Testis (tissue), 5 donors: ENCODE measurements at places on chromosomes 7 and 10. TPM values are rescaled to one million over a fixed set of nuclear protein-coding genes. Genes with fewer than 3 reads are reported as not detected.

The SLC13A1 gene
- not detected for total RNA-seq

- no peak for DNase-seq
Observed at GRCh38 chr10:50809596-50809995, 69.9 kb downstream of the ASAH2B start.

GRCh38 chr10:62590306-62590705 lies 214.2 kb upstream of the ADO start:
- no peak for DNase-seq

GRCh38 chr10:125157505-125157904 lies 2.9 kb downstream of the CTBP2 start:
- DNase-seq: peak; percentile 10

The SMO gene
- 22.8 TPM for total RNA-seq

DNA sequence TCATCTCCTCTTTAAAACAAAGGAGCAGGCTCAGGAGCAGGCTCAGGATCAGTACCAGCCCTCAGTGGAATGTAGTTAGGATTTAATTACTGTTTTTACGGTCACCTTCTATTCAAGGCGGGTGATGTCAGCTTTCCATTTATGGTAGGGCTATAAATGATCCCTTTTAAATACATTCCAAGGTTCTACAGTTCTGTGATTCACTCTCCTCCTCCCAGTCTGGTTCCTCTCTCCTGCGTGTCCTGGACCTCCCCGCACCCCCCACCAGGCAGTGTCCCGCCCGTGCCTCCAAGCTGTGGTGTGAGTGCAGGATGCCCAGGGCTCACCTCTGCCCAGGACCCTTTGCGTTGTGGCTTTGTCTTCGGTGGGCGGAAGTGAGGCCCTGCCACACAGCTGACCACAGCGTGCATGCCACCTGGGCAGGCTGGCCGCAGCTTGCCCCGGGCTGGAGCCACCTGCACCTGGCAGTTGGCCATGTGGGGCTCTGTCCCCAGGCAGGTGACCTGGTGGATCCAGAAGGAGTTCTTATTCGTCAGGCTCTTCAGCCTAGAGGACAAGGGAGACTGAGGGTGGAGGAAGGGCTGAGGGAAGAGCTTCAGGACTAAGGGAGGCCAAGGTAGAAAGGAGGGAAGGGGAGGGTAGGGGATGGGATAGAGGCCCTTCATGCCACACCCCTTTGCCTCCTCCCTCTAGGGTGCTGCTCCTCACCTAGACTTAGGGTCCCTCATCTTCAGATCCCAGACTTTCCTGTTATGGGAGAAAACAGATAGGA lies 9.1 kb downstream of the LOXL4 start:
- no peak for DNase-seq

- no peak for DNase-seq
Observed at GRCh38 chr10:49550563-49550962, 11.6 kb upstream of the ERCC6 start.

DNA sequence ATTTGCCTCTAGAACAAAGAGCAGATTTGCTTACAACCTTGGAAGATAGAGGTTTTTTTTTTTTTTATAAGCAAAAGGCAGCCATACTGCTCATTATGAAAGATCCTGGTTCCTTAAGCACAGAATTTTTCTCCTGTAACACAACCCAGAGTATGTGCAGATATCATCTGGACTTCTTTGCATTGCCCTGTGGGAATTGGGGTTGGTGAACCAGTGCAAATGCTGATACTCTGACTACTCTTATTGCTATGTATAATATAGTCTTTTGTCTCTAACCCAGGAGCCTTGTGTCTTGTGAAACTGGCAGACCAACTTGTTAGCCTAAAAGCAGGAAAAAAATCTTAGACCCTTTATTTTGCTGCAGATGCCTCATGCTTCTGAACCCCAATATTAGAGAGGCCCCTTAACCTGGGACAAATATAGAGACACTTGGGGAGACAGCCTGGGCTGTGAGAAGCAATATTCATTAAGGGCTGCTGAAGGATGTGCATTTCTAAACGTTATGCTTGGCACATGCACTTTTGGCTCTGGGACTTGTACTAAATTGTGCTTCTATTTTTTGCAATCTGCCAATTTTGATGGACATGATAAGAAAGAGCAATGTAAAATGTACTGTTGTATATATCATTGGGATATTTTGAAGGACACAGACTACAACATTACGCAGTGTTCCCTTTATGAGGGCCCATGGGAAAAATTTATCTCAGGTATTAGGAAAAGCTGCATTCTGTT lies 78.9 kb downstream of the ANLN start:
- no peak for DNase-seq

GRCh38 chr10:22436526-22436892 lies 91.2 kb downstream of the SPAG6 start:
- no peak for DNase-seq

- no peak for DNase-seq
Observed at GRCh38 chr10:103667356-103667755, 173.9 kb downstream of the NEURL1 start.

- peak; percentile 55 for DNase-seq
Observed at GRCh38 chr10:36489611-36490228, 635.7 kb upstream of the ANKRD30A start.

The ANKRD26 gene
- total RNA-seq: 13.8 TPM

DNA sequence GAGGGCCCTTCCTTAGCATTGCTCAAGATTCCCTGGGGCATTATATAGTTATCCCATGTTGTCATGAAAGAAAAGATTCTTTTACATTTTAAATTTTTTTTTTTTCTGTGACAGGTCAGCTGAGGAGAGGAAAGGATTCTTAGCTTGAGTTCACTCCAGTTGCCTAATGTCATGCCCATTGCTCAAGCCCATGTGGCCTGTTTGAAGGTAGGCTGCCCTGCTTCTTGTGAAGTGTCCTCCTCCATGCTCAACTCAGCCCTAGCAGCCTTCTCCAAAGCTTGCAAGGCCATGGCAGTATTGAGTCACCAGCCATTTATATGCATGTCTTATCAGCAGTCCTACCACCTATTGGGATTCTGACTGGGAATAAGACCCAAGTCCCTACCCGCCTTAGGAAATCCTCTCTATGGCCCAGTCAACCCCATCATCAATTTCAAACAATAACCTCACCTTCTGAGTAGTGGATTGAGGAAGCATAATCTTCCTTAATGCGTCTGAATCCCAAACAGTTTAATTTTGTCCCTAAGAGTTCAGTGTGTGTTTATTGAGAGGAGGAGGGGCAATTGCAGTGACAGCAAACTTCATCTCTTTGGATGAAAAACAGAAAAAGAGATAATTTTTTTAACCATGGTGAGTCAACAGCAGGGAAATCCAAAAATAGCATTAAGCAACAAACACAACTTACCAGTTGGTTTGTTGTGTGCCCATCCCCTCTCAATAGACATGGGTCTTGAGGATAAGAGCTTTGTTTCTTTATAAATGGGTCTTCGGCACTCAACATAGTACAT lies 38.6 kb upstream of the WASL start:
- no peak for DNase-seq

The FAM171A1 gene
- 11.1 TPM for total RNA-seq

The PLXDC2 gene
- 53.6 TPM for total RNA-seq

The RASA4 gene
- 49.0 TPM for total RNA-seq

- no peak for DNase-seq
Observed at GRCh38 chr7:8480527-8480926, 47.1 kb downstream of the NXPH1 start.

- DNase-seq: no peak
Observed at GRCh38 chr7:2175091-2175490, 57.7 kb downstream of the MAD1L1 start.

DNA sequence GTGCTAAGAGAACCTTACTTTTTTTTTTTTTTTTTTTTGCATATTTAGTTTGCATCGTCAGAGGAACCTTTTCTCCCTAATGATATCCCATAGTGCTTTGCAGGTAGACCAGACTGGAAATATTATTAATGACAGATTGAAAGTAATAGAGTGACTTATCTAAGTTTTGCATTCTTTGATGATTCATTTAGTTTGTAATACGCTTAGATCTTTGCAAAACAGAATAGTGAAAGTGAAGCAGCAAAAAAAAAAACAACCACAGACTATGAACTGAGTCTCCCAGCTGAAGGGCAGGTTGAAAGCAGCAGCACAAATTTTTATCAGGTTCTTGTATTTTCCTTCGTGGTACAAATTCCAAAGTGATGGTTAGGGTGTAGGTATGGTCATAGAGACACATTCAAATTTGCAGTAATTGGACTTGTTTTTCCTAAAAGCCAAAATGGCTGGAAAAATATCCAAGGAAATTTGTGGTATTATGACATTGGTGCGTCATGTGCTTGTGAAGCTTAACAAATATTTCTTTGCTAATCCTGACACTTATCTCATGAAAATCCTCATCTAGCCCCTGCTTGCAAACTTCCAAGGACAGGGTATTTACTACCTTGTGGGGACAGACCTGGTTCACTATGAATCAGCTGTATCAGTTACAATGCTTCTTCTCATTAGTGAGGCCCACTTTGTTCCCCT lies 81.8 kb upstream of the CREB5 start:
- no peak for DNase-seq

DNA sequence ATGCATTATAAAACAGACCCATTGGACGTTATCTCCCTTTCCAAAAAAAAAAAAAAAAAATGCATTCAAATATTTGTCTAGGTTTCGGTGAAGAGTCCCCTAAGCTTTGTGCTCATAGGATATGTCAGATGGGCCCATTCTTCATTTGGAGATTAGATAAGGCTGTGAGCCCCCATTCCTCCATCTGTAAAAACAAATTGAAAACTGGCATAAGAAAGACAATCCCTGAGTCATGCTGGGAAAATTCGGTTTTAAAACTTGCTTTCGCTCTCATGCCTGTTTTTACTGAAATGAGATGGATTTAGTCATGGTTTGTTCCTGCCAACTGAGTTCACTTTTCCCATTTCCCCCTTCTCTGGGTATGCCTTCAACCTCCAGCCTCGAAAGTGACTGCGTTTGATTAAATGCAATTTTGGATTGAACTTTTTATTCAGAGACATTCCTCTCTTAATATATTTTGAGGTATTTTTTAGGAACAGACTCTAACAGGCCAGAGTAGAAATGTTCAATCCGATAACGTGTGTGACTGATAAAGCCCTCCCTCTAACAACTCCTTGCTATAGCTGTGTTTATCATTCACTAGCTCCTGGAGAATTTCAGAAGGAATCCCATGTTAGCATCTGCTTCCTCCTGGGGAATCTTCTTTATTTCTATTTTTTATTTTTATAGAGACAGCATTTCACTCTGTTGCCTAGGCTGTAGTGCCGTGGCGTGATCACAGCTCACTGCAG lies 190.9 kb upstream of the LYZL2 start:
- DNase-seq: no peak

- DNase-seq: no peak
Observed at GRCh38 chr7:128845475-128845874, 15.3 kb downstream of the FLNC start.

GRCh38 chr7:122535086-122535485 lies 163.8 kb downstream of the RNF133 start:
- no peak for DNase-seq

The ADCY1 gene
- total RNA-seq: 14.1 TPM

GRCh38 chr10:14705548-14706230 lies 69.0 kb downstream of the FAM107B start:
- DNase-seq: no peak

DNA sequence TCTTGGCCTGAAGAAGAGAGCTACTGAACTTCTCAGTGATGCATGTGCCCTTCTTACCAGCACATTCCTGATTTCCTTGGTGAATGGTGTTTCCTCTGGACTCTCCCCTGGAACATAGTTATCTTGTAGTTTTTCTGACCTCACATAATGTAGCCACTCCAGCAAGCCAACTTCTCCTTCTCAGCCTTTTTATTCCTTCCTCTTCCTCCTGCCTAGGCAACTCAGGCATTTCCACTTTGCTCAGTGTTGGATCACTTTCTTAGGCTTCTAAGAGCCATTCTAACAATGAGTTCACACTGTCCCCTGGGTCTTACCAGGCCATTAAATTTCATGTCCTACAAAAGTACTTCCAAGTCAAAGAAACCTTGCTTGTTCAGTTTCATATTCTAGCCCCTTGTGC lies 3.6 kb upstream of the PTTG1IP2 start:
- no peak for DNase-seq

- no peak for DNase-seq
Observed at GRCh38 chr7:7018290-7018689, 164.1 kb upstream of the C1GALT1 start.

GRCh38 chr10:75508814-75509306 lies 77.4 kb downstream of the LRMDA start:
- DNase-seq: no peak

GRCh38 chr10:111481866-111482265 lies 405.0 kb downstream of the ADRA2A start:
- DNase-seq: no peak

- no peak for DNase-seq
Observed at GRCh38 chr7:31418928-31419327, 78.4 kb upstream of the NEUROD6 start.

GRCh38 chr10:48496831-48497779 lies 107.8 kb downstream of the ARHGAP22 start:
- DNase-seq: no peak

GRCh38 chr10:17981766-17982380 lies 30.2 kb downstream of the SLC39A12 start:
- DNase-seq: no peak

The NACAD gene
- 6.9 TPM for total RNA-seq

GRCh38 chr10:82394122-82394521 lies 519.1 kb downstream of the NRG3 start:
- peak; percentile 51 for DNase-seq

DNA sequence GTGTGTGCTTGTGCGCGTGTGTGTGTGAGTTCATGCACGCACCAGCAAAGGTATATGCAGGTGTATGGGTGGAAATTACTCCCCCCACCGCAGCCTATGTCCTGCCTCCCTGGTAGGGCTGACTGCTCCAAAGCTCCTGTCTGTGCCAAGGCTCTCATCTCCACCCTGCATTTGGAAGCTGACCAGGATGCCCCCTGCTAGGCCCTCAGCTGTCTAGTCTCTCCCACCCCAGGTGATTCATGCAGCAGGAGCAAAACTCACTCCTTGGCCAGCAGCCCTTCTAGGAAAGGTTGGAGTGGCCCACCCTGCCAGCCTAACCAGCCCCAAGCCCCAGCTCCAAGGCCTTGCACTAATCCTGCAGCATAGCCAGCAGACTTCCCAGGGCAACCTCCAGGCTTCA lies 148.4 kb downstream of the GRID1 start:
- DNase-seq: no peak

DNA sequence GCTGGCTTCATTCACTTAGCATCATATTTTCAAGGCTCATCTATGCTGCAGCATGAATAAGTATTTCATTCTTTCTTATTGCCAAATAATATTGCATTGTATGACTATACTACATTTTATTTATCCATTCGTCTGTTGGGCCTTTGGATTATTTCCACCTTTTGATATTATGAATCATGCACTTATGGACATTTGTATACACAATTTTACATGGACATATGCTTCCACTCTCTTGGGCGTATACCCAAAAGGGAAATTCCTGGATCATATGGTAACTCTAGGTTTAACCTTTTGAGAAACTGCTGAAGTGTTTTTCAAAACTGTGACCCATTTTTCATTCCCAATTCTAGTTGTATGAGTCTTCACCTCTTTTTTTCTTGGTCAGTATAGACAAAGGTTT lies 80.3 kb upstream of the GNAI1 start:
- DNase-seq: no peak

GRCh38 chr10:75246506-75246905 lies 10.7 kb upstream of the COMTD1 start:
- DNase-seq: no peak

The FLNC gene
- 14.4 TPM for total RNA-seq

The AQP1 gene
- 28.1 TPM for total RNA-seq
